ENCODE measurements at places on chromosomes 7 and 10.

DNA sequence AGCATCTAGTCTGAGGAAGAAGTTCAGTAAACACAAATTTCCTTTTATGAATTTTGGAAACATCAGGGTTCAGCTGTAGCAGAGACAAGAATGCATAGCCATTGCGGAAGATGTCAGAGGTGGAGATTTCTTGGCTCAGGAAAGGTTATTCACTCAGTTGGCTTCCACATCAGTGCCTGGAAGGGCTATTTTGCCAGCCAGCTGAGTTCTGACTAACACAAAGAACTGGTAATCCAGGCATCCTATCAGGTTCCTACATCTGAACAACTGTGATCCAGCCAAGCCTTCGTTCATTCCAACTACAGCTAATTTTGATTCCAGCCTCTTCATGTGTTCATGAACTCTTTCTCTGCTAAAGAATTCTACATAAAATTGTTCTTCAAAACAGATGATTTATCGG is 965.6 kb downstream of the XPNPEP1 start:
- DNase-seq: no peak

- no peak for DNase-seq
Observed at GRCh38 chr7:46168671-46169383, 247.8 kb upstream of the IGFBP3 start.

DNA sequence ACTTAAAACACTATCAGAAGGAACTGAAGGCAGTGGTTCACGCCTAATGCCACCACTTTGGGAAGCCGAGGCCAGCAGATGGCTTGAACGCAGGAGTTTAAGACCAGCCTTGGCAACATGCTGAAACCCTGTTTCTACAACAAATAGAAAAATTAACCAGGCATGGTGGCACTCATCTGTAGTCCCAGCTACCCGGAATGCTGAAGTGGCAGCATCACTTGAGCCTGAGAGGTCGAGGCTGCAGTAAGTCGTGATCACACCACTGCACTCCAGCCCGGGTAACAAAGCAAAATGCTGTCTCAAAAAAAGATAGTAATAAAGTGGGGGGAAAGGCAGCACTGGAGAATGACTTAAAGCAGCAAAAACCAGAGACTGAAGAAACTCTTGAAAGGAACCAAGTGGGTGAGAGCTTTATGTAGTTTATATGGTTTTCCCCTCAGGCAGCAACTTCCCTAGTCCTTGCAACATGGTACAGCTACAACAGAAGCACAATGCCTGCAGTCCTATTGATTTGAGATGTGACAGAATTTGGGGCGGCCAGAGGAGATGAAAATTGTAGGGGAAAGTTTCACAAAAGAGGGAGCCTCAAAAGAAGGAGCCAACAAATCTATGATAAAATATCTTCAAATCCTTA is 38.1 kb downstream of the GDI2 start:
- no peak for DNase-seq

DNA sequence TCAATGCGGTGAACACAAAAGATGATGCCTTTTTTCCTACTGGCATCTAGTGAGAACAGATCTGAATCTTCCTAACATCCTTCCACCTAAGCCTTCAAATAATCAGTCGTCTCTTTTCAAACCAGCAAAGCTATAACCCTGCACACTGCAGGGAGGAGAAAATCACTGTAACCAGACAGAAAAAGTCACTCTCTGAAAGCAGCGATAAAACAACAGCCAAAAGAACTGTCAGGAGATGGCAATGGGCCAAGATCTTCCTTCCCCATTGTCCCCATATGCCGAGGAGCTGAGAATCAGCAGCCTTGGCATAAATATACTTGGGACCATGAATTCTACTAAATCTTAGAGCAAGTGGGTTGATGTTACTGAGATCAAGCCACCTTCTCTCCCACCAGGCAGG is 13.1 kb downstream of the FZD9 start:
- no peak for DNase-seq

- DNase-seq: no peak
Observed at GRCh38 chr10:98141484-98142073, 7.1 kb downstream of the R3HCC1L start.

DNA sequence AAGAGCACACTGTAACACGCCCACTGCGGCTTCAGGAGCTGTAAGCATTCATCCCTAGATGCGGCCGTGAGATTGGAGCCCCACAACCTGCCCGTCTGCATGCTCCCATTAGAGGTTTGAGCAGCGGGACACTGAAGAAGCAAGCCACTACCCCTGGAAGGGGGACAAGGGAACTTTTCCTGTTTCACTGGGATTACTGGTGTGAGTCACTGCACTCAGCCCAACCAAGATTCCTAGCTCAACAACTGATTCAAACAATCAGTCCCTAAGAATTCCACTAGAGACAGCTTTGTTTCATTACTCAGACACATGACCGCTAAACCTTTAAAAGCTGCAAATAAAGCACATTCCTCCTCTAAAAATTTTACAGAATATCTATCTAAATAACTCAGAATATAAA is 69.8 kb downstream of the ORC5 start:
- DNase-seq: no peak

- DNase-seq: no peak
Observed at GRCh38 chr10:11899067-11899876, 76.1 kb downstream of the PROSER2 start.

- DNase-seq: no peak
Observed at GRCh38 chr7:73983437-73984164, 44.4 kb upstream of the ELN start.

- DNase-seq: peak; percentile 22
Observed at GRCh38 chr10:239109-239508, 103.9 kb downstream of the ZMYND11 start.

- no peak for DNase-seq
Observed at GRCh38 chr10:1411956-1412355, 325.4 kb downstream of the ADARB2 start.

GRCh38 chr7:35313575-35313974 is 59.7 kb upstream of the TBX20 start:
- no peak for DNase-seq

- DNase-seq: peak; percentile 2
Observed at GRCh38 chr10:112583236-112583939, 136.4 kb downstream of the VTI1A start.

DNA sequence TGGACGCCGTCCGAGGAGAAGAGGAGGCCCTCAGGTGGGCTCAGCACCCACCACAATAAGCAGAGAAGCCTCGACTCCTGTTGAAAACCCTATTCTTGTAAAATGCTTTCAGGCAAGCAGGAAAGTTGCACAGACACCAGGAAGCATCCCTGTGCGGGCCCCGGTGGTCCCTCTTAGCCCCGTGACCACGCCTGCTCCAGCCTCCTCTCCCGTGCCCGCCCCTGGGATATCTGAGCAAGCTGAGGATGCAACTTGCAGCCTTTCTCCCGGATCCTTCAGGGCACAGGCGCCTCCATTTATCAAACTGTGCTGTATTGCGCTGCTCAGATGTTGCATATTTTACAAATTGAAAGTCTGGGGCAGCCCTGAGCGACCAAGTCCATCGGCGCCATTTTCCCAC is 72.7 kb downstream of the CFAP46 start:
- no peak for DNase-seq

GRCh38 chr7:101097561-101097960 is 12.3 kb downstream of the TRIM56 start:
- no peak for DNase-seq

- no peak for DNase-seq
Observed at GRCh38 chr10:102620138-102620590, 24.1 kb upstream of the TRIM8 start.

- no peak for DNase-seq
Observed at GRCh38 chr10:112793202-112793921, 156.7 kb upstream of the TCF7L2 start.

- no peak for DNase-seq
Observed at GRCh38 chr7:22712999-22713398, 14.0 kb upstream of the IL6 start.

DNA sequence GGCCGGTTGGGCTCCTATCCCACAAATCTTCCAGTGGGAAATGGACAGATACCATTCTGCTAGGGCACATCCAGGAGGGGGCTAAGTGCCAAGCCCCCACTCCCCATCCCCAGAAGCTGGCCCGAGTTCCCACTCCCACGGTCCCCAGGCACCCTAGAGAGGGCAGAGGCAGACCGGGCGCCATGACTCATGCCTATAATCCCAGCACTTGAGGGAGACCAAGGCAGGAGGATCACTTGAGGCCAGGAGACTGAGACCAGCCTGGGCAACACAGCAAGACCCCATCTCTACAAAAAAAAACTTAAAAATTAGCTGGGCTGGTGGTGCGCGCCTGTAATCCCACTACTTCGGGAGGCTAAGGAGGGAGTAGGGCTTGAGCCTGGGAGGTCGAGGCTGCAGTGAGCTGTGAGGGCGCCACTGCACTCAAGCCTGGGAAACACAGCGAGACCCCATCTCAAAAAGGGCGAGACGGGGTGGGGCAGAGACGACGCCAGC is 870 bp downstream of the GNA12 start:
- DNase-seq: no peak

DNA sequence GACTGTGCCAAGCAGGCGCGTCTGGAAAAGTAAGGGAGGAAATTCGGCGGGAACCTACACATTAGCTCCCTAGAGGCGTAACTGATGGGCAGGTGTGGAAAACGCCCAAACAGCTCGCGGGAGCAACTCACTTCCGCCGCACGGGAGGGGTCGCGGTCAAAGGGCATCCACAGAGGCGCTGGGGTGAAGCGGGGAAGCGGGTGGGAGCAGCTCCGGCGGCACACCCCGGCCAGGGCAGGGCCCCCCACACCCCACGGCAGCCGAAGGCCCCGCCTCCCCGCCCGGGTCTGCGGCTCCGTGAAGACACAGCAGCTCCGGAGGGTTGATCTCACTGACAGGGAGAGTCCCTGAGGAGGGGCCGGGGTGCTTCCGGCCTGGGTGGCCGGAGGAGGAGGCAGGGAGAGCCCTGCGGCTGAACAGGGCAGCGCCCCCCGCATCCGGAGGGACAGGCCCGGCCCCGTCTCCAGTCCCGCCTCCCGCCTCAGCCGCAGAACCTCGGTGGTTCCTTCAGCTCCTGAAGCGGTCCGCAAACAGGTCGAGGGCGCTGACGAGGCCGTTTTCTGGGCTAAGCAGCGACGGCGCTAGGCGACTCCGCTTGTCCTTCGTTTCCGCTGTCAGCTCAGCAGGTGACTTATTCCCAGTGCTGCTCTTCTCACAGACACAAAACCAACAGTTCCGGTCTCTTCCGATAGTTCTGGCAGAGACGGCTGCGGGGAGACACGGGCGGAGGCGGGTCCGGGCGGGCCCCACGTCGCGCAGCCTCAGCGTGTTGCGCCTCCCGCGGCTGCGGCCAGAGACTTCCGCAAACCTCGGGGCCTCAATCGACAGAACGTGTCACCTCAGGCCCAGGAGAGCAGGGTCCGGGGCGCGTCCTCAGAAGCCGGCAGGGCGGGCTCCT is 276.1 kb downstream of the DNAJB6 start:
- DNase-seq: no peak

- DNase-seq: no peak
Observed at GRCh38 chr10:121754666-121755065, 156.4 kb upstream of the FGFR2 start.

DNA sequence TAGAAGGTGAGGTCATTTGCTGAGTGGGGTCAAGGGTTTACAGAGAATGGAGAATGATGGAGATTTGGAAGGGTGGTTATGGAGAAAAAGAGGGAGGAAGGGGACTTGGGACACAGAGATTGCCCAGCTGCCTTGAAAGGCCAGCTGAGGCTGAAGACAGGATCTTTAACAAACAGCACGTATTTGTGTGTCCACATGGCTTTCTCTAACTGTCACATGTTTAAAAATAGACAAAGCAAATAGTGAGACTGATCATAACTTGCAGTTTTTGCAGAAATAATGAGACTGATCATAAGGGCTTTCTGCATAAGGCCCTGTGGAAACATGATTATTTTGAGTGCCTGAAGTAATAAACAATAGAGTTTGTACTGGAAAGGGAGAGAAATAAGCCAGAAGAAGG is 212.7 kb downstream of the HDAC9 start:
- DNase-seq: no peak

DNA sequence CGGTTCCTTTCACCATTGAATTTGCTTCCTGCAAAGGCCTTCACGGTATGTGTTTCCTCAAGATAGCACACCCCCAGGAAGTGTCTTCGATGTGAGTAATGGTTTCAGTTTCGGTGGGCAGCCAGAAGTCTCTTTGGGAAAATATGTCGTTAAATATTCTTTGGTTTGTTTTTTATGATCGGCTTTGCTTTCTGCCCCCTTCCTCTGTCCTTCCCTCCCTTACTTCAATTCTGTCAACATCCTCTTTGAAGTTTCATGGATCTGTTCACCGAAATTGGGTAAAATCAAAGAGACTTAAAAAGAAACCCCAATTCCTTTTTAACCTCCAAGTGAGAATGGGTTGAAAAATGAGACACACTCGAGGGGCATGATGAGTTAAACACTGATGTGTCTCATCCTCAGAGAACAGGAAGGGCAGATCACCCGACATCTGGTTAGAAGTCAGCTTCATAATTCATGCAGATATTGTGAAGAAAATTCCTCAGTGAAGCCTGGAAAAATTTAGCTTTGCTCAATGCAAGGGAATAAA is 170.8 kb upstream of the HABP2 start:
- DNase-seq: no peak

- no peak for DNase-seq
Observed at GRCh38 chr10:107340326-107340725, 175.8 kb upstream of the SORCS1 start.

GRCh38 chr10:11208908-11209829 is 191.5 kb downstream of the CELF2 start:
- DNase-seq: no peak

GRCh38 chr10:36499693-36500092 is 625.7 kb upstream of the ANKRD30A start:
- DNase-seq: no peak

GRCh38 chr10:117167346-117167788 is 29.3 kb upstream of the VAX1 start:
- no peak for DNase-seq

- DNase-seq: no peak
Observed at GRCh38 chr10:122348935-122349361, 25.6 kb upstream of the PLEKHA1 start.

GRCh38 chr7:16564909-16565426 is 38.3 kb downstream of the LRRC72 start:
- peak; percentile 82 for DNase-seq

DNA sequence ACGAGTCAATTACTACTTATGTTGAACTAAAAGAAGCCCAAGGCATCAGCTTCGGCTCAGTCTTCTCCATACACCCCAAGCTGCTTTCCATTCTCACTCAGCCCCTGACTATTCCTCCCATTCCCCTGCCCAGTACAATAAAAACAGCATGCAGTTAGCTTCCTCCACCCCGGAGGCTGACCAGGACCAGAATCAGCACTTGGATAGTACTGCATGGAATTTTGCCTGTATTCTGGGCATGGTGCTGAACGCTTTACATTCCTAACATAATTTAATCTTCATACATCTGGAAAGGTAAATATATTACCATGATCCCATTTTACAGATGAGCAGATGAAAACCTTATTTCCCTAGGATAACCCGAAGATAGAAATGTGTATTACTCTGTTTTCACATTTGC is 7.5 kb upstream of the PODXL start:
- DNase-seq: no peak

All from NCI-H748 treated with DMSO at 0.1 percent for 48 hours (cell line).